ENCODE measurements at places on chromosomes 5 and 9.

- H3K36me3 ChIP-seq = no peaks in the 10 kb centered on the region
- H3K4me3 ChIP-seq = no peak overlapping the region
- H3K27me3 ChIP-seq = peaks cover 24% of the 10 kb centered on the region
- no peak overlapping the region for H3K27ac ChIP-seq
These were observed 51.4 kb upstream of the OLFM1 start for GRCh38 chr9:135035781-135036760.

DNA sequence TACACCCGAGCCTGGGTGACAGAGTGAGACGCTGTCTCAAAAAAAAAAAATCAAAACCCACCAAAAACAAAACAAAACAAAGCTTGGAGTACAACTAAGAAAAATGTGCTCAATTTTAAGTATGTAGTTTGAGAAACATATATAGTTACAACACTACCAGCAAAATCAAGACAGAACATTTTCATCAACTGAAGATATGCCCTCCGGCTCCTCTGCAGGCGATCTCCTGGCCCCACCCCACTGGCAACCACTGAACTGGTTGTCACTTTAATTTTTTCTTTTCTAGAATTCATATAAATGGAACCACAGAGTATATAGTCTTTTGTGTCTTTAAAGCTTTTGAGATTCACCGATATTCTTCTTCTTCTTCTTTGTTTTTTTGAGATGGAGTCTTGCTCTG lies 35.0 kb downstream of the CNOT8 start:
- H3K27me3 ChIP-seq = no peaks in the 10 kb centered on the region
- peaks cover 33% of the 10 kb centered on the region for H3K36me3 ChIP-seq
- no peaks in the 10 kb centered on the region for H3K4me1 ChIP-seq
- no peak overlapping the region for H3K4me3 ChIP-seq

GRCh38 chr9:116327701-116328405 lies 174.3 kb downstream of the PAPPA start:
- peak; percentile 43 for DNase-seq
- H3K36me3 ChIP-seq = peaks cover 33% of the 10 kb centered on the region
- no peak overlapping the region for H3K27ac ChIP-seq
- no peaks in the 10 kb centered on the region for H3K27me3 ChIP-seq
- H3K4me1 ChIP-seq = peaks cover 14% of the 10 kb centered on the region

GRCh38 chr5:149749481-149750365 lies 19.6 kb downstream of the PPARGC1B start:
- H3K4me1 ChIP-seq = peaks cover 8% of the 10 kb centered on the region
- DNase-seq = peak; percentile 74
- no peaks in the 10 kb centered on the region for H3K27me3 ChIP-seq
- no peaks in the 10 kb centered on the region for H3K36me3 ChIP-seq
- H3K4me3 ChIP-seq = no peak overlapping the region
- no peak overlapping the region for H3K27ac ChIP-seq

GRCh38 chr9:94948567-94949235 lies 222.2 kb downstream of the AOPEP start:
- no peak overlapping the region for H3K4me3 ChIP-seq
- H3K4me1 ChIP-seq = peaks cover 57% of the 10 kb centered on the region
- DNase-seq = peak; percentile 75
- no peaks in the 10 kb centered on the region for H3K27me3 ChIP-seq
- no peaks in the 10 kb centered on the region for H3K36me3 ChIP-seq

GRCh38 chr9:82206946-82207345 lies 218.4 kb downstream of the SPATA31D1 start:
- H3K4me1 ChIP-seq = peaks cover 11% of the 10 kb centered on the region
- DNase-seq = no peak
- H3K4me3 ChIP-seq = no peak overlapping the region
- H3K27ac ChIP-seq = no peak overlapping the region
- no peaks in the 10 kb centered on the region for H3K36me3 ChIP-seq

DNA sequence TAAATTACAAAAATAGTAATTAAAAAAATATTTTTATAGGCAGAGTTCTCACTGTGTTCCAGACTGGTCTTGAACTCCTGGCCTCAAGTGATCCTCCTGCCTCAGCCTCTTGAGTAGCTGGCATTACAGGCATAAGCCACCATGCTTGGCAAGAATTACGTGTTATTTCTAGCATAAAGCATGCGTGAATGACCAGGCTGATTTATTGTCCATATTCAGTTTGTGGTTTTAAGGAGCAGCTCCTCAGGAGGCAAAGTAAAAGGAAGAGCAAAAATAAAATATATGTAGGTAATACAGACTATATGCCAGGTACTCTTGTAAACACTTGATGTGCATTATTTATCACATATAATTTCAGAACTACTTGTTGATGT lies 7.1 kb upstream of the CD180 start:
- no peaks in the 10 kb centered on the region for H3K36me3 ChIP-seq
- no peak overlapping the region for H3K27ac ChIP-seq
- no peak for DNase-seq
- no peak overlapping the region for H3K4me3 ChIP-seq
- 0 out of 2 replicates have a peak, but pooled peaks cover 4% of the 10 kb centered on the region for H3K4me1 ChIP-seq
- H3K27me3 ChIP-seq = no peaks in the 10 kb centered on the region

Data from GM23248 (cell line).